ENCODE measurements at places on chromosomes 6 and 20. TPM values are rescaled to one million over a fixed set of nuclear protein-coding genes. Genes with fewer than 3 reads are reported as not detected.

- no peaks in the 10 kb centered on the region for H3K36me3 ChIP-seq
- H3K27ac ChIP-seq, result no peak overlapping the region
- no peak overlapping the region for H3K4me3 ChIP-seq
- no peak for DNase-seq
Measured at GRCh38 chr6:14646371-14646770, 528.8 kb downstream of the CD83 start.

EBF4 gene
- 1.2 TPM for total RNA-seq

DNA sequence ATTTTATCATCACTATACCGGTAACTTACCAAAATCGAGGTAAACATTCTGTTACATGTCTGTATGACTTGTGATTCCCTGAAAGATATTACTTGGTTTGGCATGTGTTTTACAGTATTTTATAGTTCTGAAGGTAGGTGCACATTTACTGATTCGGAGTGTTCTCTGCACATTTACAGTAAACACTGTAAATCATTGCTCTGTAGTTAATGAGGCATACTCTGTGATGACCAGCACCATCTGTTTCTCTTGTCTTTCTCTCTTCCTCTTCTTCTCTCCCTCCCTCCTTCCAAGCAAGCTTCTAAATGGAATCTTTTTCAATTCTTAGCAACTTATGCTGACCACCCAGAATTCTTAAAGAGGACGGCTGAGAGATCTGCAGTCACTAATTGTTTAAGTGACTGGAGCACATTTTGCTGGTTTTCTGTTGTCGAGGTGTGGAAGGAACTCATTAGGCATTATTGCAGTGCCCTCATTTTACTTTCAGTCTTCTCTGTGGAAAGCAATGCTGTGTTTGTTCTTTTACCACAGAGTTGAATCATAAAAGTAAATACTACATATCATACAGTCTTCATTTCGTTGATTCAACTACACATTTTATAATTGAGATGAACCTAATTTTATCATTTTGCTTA, 126.5 kb downstream of the UTRN start:
- no peak for DNase-seq
- H3K27me3 ChIP-seq, result no peaks in the 10 kb centered on the region
- H3K4me1 ChIP-seq, result peaks cover 3% of the 10 kb centered on the region
- no peak overlapping the region for H3K4me3 ChIP-seq
- no peak overlapping the region for H3K27ac ChIP-seq

DNA sequence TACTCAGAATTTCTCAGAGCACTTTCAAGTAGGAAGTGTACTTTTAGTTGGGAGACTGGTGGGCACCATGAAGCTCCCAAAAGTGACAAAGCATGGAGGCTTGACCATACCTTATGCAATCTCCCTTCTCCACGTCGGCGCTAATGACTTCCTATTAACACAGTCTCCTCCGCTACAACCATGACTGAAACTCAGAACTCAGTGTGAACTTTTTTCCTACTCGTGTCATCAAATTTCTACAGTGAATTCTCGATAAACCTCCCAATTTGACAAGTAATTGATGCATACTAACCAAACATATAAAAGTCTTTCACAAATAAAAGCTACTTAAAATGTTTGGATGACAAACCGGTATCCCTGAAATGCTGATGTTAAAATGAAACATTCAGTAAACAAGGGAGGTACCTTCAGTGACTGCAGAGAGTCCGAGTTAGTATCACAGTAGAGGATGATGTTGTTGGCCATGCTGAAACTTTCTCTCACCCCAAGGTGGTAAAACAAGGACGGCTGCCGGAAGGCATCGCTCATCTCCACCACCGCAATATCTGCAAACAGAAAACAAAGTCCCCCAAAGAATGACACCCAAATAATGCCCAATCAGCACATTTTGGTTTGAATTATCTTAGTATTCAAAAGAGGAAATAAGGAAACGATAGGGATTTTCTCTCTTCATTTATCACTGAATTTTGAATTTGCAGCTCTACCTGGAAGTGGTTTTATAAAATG, 72.1 kb downstream of the MAP3K5 start:
- H3K4me3 ChIP-seq, result no peak overlapping the region
- peak overlapping the region; percentile 28 for H3K27ac ChIP-seq
- peak; percentile 28 for DNase-seq
- H3K36me3 ChIP-seq, result no peaks in the 10 kb centered on the region
- no peaks in the 10 kb centered on the region for H3K27me3 ChIP-seq
- no peaks in the 10 kb centered on the region for H3K4me1 ChIP-seq

KCTD20 gene
- 72.6 TPM for total RNA-seq

MRPS10 gene
- total RNA-seq, result 52.0 TPM

DNA sequence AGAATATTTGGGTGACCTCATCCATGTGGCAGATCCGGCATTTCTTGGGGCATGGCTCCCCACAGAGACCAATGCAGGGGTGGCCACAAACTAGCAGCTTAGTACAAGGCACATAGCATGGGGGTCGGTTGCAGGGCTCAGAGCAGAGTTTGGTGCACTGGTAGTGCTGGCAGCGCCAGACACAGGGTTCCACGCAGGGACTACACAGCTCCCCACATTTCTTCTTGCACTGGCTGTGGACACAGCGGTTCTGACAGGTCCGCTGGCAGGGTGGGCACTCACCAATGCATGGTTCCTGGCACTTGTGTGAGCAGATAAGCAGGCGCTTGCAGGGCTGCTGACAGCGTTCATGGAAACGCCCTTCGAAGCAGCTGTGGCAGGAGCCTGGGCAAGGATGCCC, 29.1 kb downstream of the DDX27 start:
- peaks cover 27% of the 10 kb centered on the region for H3K4me1 ChIP-seq
- peak overlapping the region; percentile 39 for H3K27ac ChIP-seq
- H3K36me3 ChIP-seq, result peaks cover 60% of the 10 kb centered on the region
- no peak for DNase-seq
- no peak overlapping the region for H3K4me3 ChIP-seq

- no peak overlapping the region for H3K4me3 ChIP-seq
- H3K36me3 ChIP-seq, result no peaks in the 10 kb centered on the region
- DNase-seq, result no peak
- H3K27me3 ChIP-seq, result no peaks in the 10 kb centered on the region
Measured at GRCh38 chr20:63344616-63345327, 16.4 kb downstream of the CHRNA4 start.

DNA sequence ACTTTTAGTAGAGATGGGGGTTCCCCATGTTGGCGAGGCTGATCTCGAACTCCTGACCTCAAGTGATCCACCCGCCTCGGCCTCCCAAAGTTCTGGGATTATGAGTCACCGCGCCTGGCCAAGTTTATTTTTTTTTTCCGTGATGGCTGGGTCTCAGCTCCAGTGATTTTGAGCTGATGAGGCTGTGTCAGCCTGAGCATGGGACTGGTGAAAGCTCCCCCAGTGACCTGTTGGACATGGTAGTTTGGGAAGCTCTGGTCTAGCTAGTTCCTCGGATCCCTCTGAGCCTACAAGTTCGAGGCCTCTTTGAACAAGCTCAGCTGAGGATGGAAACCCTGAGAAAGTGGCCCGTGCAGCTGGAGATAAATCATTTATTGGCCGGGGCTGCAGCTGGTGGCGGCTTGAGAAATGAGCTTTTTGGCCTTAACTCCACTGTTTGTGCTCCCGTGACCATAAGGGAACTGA, 126.8 kb downstream of the SNX5 start:
- no peaks in the 10 kb centered on the region for H3K36me3 ChIP-seq
- H3K27me3 ChIP-seq, result peaks cover 5% of the 10 kb centered on the region
- no peak overlapping the region for H3K4me3 ChIP-seq
- no peak for DNase-seq
- H3K27ac ChIP-seq, result no peak overlapping the region

DNA sequence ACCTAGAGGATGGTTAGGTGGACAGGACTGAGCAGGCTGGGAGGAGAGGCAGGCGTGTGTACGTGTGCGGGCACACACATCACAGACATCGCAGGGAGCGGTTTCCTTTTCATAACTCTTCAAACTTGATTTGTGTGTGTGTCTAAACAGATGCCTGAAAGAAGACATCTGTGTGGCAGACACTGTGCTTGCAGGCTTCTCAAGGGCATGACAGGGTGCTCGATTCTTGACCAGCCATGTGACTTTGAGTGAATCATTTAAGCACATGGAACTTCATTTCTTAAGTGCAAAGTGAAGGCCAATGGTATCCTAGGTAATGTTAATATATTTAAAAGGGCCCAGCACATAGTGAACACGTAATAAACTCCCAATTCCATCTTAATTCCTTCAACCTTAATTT, 186.5 kb downstream of the SCP2D1 start:
- no peak overlapping the region for H3K4me3 ChIP-seq
- no peaks in the 10 kb centered on the region for H3K4me1 ChIP-seq
- no peaks in the 10 kb centered on the region for H3K36me3 ChIP-seq
- peaks cover 3% of the 10 kb centered on the region for H3K27me3 ChIP-seq

DNA sequence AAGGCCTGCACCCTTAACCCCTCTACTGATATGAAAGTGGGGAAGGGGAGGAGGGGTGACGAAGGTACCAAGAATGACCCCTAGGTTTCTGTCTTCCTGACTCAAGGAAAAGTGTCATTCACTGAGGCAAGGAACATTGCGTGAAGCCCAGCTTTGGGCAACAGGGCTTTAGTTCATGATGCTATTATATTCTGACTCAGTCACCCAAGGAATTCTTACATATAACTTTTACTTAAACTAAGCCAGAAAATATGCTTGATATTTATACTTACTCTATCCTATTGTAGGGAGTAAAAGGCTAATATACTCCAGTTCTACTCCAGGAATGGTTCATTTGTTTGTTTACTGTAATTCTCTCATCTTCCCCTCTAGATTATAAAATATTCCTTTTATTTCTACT, 60.5 kb downstream of the DOP1A start:
- H3K27me3 ChIP-seq, result no peaks in the 10 kb centered on the region
- no peak overlapping the region for H3K27ac ChIP-seq
- H3K4me1 ChIP-seq, result no peaks in the 10 kb centered on the region
- H3K36me3 ChIP-seq, result peaks cover 56% of the 10 kb centered on the region
- no peak for DNase-seq
- no peak overlapping the region for H3K4me3 ChIP-seq

OR2B6 gene
- 0.32 TPM for total RNA-seq

SRPK1 gene
- total RNA-seq, result 103 TPM

SLC44A4 gene
- not detected for total RNA-seq

NAPB gene
- 9.6 TPM for total RNA-seq

DNA sequence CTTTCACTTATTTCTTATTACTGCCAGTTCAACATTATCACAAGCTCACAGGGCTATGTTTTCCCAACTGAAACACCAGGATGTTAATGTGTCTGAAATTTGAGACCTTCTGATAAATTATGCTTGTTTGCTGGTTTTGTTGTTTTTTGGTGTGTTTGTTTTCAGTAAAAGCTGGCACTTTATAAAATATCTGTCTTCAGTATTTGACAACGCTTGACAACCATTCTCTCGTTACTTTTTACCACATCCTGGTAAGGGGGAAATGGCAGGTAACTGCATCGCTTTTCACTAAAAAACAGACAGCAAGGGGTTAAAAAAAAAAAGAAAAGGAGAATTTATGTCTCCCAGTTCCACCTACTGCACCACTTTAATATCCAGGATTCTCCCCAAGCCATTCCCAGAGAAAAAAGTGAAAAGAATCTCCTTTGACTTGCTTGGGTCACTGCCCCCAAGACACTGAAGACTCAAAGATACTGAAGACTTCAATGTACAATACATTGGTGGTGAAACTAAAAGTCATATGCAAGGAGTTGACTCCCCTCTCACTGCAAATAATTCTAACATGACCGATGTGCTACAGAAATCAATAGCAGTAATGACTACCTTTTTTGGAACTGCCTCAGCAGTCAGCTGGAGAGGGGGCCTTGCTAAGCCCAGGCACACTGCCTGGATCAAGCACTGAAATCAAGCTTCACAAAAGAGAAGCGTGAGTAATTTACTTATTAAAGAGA, 88.9 kb downstream of the HIVEP2 start:
- H3K4me3 ChIP-seq, result no peak overlapping the region
- H3K27me3 ChIP-seq, result no peaks in the 10 kb centered on the region
- H3K27ac ChIP-seq, result no peak overlapping the region
- H3K4me1 ChIP-seq, result no peaks in the 10 kb centered on the region
